ENCODE measurements at places on chromosomes 6 and 20.

DNA sequence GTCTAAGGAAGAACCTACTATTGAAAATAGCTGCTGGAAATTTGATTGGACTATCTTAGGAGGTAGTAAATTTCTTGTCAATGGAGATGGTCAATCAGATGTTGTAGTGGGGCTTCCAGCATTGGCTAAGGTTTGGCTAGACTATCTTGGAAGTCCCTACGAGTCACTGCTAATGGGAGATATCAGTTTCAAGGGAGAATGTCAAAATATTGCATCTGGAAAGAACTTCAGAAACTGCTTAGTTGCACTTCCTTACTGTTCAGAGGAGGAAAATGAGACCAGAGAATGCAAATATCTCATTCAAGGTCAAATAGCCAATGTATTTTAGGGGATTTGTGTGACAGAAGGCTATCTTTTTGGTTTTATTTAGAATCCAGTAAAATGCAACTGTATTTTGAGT lies 53.5 kb upstream of the CCN2 start:
- no peak for DNase-seq

DNA sequence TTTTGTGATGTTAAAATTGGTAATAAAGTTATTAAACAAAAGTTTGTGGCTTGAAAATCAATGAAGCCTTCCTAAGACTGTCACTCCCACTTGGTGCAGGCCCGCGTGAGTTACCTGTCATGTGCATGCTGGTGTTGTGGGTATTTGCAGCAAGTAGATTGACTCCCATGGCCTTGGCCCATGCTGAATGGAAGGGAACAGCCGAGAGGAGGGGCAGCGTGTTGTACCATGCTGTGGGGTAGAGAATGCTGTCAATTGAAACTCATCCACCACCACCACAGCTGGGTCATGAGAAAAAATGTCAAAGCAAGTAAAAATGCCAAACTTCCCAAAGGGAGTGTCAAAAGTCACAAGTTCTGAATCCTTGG lies 12.7 kb upstream of the VNN1 start:
- no peak for DNase-seq

DNA sequence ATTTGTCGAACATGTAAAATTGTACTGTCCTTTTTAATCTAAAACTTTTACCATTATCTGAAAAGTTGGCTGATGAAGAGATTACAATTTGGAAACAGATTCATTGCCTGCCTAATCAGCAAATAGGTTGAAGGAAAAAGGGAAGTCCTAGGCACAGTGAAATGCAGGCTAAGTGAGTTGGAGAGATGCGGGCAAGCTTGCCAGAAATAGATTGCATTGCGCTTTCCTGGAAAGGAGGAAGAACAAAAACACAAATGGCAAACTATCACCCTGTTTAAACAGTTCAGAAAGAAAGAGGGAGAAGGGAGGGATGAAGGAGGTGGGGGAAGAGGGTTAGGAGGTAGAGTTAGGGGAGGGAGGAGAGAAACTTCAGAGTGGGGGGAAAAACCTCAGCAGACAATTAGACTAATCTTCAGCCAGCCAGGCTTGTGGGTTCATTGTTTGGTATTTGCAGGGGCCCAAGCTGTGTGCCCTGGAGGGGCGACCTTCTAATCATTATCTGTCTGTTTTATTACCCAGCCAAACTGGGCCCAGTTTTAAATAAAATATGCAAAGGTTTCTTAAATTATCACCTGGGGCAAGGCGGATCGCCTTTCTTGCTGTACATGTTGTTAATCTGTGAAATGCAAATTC lies 465.2 kb downstream of the TFAP2B start:
- no peak for DNase-seq

DNA sequence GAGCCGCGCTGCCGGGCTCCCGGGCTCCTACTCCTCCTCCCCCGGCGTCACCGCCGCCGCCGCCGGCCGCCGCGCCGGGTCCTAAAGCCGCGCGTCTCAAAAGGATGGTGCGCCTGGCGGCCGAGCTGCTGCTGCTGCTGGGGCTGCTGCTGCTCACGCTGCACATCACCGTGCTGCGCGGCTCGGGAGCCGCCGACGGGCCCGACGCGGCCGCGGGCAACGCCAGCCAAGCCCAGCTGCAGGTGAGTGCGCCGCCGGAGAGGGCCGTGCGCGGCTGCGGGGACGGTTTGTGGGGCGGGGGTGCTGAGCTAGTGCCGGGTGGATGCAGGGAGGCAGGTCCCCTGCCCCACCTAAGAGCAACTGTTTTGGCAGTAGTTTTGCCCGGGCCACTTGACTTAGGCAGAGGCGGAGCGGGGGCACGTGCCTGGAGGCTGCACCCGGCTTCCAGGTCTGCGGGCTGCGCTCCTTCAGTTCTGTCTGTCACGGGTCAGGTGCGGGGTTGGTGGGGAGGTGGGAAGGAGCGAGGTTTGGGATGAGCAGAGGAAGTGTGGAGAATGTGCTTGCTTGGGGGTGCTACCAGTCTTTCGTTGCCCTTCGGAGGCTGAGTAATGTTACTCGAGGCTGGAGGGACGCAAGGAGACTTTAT lies 722 bp downstream of the ISM1 start:
- peak; percentile 81 for DNase-seq

GRCh38 chr6:28777147-28777461 lies 146.7 kb downstream of the TRIM27 start:
- DNase-seq: no peak

- no peak for DNase-seq
Measured at GRCh38 chr6:160986851-160987250, 4.7 kb upstream of the MAP3K4 start.

DNA sequence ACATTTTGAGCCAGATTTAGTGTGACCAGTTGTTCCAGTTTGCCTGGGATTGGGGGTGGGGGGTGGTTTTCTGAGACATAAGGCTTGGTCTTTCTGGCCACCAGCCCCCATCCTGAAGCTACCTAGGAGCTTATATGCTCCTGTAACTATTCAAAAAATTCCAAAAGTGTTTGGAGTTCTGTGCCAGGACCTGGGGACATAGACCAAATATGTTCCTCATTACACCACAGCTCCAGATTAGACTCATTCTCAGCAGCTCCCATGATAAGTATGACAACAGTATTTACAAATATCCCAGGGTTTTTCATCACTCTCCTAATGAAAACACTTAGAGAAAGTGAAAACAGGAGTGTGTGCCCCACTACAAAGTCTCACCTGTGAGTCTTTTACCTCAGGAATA lies 37.8 kb upstream of the RNF144B start:
- DNase-seq: no peak

GRCh38 chr6:25431975-25432307 lies 152.8 kb downstream of the CARMIL1 start:
- no peak for DNase-seq

- DNase-seq: no peak
Measured at GRCh38 chr6:3299221-3299620, 40.5 kb downstream of the PSMG4 start.

- DNase-seq: no peak
Measured at GRCh38 chr6:132130626-132131298, 179.6 kb upstream of the CCN2 start.

- DNase-seq: peak; percentile 55
Measured at GRCh38 chr6:217048-217659, 75.1 kb upstream of the DUSP22 start.

DNA sequence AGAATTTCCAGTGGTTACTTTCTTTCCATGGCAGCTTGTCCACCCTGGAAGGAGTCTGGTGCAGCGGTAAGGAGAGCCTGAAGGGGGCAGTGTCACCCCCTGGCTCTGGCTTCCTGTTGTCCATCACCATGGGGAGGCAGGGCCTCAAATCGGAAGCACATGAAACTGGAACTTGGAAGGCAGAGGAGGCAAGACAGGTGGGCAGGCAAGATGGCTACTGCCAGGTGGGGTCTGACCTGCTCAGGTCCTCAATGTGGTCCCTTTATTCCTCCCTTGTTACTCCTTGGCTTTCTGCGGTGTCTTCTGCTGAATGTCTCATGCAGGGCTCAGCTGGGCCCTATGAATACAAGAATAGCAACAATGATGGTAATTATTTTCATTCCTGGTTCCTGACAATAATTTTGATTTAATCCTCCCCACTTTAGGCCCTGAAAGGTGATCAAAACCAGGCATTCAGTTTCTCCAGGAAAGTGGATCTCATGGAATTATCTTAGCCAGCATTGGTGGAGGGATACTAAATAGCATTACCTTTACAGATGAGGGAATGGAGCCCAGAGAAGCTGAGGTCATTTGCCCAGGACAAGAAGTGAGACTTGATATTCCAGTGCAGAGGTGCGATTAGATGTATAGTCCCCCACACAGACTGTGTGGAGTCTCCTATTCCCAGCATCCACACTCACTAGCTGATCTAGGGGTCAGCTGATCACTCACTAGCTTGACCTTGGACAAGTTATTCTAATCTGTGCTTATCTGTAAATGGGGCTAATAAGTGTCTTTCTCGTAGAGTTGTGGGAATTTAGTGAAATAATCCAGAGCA lies 17.6 kb upstream of the SNAI1 start:
- DNase-seq: no peak

All from activated T-cell treated with anti-CD3 and anti-CD28 coated beads, Interleukin-2, amount 50 U/mL, for 24 hours (primary cell).